ENCODE measurements at places on chromosomes 5 and 9.

GRCh38 chr5:74183041-74183440 lies 457.5 kb downstream of the ENC1 start:
- DNase-seq = no peak

DNA sequence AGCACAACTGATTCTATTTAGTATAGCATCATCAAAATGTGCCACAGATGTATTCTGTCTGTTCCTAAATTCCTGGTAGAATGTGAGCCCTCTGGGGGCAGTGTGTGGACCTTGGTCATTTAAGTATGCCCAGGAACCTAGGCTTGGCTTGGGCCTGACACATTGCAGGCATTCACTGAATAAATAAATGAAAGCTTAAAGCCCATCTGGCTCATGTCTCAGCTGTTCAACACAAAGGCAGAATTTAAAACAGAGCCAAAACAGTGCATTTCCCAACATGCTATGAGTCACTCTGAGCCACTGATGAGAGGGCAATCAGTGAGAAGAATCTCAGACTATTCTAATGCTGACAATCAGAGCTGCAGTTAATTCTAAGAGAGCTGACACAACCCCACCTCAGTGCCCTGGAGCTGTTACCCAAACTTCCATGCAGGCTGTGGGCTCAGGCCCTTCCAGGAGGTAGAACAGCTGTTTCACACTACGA lies 8.1 kb downstream of the FAM193B start:
- DNase-seq = no peak

GRCh38 chr9:37978983-37979382 lies 75.1 kb upstream of the SLC25A51 start:
- DNase-seq = no peak

- DNase-seq = no peak
These were observed 17.9 kb upstream of the CTNNAL1 start for GRCh38 chr9:109031241-109031640.

DNA sequence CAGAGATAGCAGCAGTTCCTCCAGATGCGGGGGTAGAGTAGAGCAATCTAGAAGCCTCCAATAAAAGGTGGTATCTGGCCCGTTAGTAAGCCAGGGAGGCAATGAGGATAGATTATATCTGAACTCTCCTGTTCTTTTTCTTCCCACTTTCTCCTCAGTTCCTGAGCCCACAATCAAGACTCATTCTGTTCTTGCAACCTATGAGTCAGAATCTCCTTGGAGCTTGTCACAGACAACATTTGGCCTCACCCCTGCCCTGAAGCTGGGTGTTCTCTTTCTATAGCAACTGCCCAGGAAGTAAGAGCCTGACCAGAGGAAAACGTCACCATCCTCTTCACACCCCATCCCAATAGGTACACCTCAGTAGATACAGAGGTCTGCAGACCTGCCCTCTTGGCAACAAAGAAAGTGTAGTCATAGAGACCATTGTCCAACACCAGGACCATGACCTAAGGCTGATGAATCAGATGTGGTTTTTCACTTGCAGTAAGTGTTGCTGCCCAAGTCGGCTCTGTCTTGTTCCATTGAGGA lies 76.3 kb upstream of the PCA3 start:
- no peak for DNase-seq

Measured in stimulated activated CD8-positive, alpha-beta memory T cell treated with anti-CD3 and anti-CD28 coated beads, Interleukin-7, amount 100 ng/mL, for 1 hour (primary cell).